ENCODE measurements at places on chromosomes 1 and 21.

- DNase-seq, result peak; percentile 97
Observed at GRCh38 chr21:33761441-33762036, 119.2 kb downstream of the ITSN1 start.

GRCh38 chr1:22325531-22326371 lies 125.9 kb upstream of the ZBTB40 start:
- DNase-seq, result no peak

DNA sequence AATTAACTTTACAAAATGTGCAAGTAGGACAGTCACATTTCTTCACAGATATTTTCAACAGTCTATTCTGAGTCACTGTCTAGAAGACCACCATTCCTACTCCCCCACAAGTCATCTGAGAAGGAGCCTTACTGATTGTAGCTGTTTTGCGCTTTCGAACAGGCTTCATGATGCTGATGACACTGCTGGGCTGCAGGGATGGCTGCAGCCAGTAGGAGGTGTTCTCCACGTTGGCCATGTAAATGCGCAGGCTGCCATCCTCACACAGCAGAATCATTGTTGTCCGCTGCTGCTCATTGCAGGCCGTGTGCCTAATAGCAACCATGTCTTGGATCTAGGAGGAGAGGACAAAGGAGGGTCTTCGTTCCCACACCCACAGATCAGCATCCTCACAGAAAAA lies 56.9 kb downstream of the UBR4 start:
- no peak for DNase-seq

GRCh38 chr1:114037631-114037890 lies 58.3 kb downstream of the OLFML3 start:
- no peak for DNase-seq

- DNase-seq, result no peak
Observed at GRCh38 chr1:240820816-240821215, 208.9 kb upstream of the GREM2 start.

- no peak for DNase-seq
Observed at GRCh38 chr1:3524556-3525203, 70.2 kb downstream of the ARHGEF16 start.

GRCh38 chr1:80170811-80171485 lies 1164.4 kb upstream of the ADGRL4 start:
- DNase-seq, result no peak

- no peak for DNase-seq
Observed at GRCh38 chr1:6872573-6873261, 87.5 kb downstream of the CAMTA1 start.

- DNase-seq, result no peak
Observed at GRCh38 chr1:173353350-173353749, 123.8 kb upstream of the PRDX6 start.

DNA sequence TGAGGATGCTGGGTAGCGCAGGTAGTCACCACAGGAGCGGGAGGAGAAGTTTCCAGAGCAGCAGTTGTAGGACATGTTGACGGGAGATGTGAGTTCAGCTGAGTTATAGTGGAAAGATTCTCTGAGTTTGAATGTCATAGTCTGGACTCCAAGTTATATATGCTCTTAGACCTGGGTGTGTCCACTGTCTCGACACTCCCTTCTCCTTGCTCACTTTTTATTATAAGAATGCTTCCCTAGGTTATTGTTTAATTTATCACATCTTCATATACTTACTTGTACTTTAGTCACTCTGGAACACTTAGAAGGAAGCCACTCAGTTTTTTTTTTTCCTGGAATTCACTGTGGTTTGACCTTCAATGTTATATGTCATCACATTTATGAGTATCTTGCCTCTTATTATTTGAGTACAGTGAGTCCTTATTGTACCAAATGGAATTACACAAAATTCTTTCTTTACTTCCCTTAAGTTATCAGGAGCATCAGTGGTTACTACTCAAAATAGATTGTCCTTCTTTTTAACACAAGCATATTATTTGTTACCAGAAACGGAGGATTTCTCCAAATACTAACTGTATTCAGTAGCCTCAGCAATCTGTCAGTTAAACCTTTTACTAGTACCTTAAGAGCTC lies at the start of gene KRTAP13-2:
KRTAP13-2 (minus strand) TSS at position 133 of the 632 bp plus-strand sequence; CDS start at position 75, 58 bp downstream.
- no peak for DNase-seq

DNA sequence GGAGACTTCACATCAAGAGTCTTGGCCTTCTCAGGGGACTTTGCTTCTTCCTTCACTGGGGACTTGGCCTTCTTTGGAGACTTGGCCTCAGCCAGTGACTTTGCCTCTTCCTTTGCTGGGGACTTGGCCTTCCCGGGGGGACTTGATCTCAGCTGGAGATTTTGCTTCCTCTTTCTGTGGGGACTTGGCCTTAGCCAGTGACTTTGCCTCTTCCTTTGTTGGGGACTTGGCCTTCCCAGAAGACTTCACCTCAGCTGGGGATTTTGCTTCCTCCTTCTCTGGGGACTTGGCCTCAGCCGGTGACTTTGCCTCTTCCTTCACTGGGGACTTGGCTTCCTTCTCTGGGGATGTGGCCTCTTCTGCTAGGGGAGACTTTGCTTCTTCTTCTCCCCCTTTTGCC lies 13.5 kb upstream of the CD2 start:
- no peak for DNase-seq

GRCh38 chr21:36236052-36236730 lies 79.6 kb downstream of the DOP1B start:
- DNase-seq, result no peak

GRCh38 chr1:109901524-109902145 lies 9.0 kb upstream of the CSF1 start:
- DNase-seq, result peak; percentile 34

DNA sequence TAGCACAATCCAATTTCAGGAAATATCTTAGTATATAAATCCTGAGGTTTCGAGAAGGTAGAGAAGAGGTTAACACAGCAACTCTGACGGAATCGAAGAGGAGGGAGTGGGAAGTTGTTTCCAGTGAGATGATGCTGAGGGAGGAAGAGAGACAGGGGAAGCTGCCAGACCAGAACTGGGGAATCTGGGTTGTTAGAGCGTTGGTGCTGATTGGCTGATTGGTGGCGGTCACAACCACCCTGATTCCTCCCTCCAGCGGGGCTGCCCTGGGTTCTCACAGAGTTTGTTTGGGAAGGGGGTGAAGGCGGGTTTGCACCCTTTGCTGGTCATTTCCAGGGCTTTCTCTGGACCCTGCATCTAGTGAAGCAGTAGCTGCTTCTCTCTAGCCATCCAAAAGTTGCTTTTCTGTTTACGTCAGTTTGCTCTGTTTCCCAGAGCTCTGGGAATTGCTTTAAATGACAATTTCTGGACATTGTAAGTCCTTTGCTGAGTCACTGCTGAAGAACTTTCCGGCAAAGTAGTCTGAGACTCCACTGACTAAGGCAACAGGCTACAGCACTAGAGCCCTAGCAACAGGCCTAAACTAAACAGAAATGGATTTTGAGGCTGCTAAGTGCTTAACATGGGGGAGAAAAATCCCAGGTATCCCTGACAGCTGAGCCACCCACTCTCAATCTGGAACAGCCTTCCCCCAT lies 90.1 kb downstream of the TENT5C start:
- peak; percentile 75 for DNase-seq

DNA sequence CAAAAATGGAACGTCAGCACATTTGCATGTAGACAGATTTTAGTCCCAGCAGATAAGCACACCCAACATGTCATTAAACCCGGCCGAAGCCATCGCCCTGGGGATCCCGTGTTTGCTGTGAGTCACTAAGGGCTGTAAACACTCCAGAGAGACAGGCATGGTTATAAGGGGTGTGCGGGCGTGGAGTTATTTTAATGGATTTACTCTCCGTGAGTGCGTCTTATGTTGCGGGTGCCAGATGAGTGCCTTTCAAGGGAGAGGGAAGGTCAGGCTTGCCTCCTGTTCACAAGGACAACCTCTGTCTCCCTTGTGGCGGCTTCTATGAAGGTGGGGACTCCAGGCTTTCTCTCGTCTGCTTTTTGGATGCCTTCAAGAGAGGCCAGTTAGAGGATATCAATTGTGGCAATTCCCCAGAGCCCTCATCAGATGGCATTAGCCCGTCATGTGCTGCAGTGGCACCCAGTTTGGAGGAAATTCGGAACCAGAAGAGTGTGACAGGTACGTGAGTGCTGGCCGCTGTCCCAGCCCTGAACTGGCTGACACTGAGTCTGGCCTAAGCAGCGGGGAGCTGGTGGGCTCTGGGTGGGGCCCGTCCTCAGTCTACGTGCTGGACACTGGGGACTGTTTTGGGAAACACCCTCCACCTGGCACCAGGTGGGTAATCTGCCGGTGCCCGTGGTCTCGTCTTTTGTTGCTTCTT lies 223.8 kb upstream of the TMEM51 start:
- no peak for DNase-seq

DNA sequence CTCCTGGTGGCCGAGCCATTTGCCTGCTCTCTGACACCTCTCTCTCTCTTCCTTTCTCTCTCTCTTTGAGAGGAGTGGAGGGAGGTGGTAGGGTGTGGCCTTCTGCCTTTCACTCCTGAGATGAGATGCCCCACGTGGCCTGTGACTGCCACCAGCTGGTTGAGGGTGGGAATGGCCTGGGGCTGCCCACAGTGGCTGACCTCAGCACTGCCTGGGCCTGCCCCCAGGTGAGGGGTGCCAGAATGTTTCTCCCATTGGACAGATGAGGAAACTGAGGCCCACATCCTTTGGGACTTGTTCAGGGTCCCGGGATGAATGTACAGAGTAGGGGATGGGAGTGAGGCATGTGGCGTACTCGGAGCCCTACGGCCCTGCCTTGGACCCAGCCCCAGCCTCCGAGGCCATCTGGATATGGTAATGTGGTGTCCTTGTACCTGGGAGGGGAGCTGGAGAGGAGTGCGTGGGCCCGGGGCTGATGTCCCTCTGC lies 12.7 kb upstream of the C1orf167 start:
- peak; percentile 27 for DNase-seq

DNA sequence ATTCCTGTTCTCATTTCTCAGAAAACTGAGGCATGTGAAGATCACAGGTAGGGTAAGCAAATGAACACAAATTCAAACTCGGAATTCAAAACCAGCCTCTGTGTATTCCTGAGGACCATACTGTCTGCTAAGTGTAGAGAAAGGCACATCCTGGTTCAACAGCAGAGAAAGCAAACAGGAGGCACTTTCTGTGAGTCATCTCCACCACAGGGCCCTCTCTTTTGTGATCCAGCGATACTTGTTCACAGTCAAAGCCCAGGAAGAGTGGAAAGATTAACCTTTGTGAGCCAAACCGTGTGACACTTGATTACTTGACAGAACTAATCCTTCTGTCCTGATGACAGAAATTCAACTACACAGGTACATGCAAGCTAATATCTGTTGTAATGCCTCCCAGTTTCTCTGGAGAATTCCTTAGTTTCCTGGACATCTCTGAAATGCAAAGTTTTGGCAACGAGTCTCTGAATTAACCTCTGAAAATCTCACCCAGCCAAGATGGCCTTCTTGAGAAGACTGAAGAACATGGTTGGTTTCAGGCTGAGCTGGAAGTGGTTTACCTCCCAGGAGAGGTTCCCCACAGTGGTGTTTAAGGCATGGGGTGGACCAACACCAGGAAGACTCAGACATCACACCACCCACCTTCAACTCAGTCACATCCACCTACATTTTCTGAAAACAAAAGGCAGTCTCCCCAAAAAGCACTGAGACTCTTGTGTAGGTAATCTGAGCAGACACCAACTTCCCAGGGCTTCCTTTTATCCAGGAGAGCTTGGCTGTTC lies 98.2 kb upstream of the ERG start:
- no peak for DNase-seq

GRCh38 chr1:219422811-219423598 lies 189.9 kb downstream of the ZC3H11B start:
- no peak for DNase-seq

- no peak for DNase-seq
Observed at GRCh38 chr1:152699746-152700145, 1.6 kb downstream of the LCE2A start.

GRCh38 chr1:230285351-230285750 lies 140.8 kb downstream of the PGBD5 start:
- DNase-seq, result no peak

DNA sequence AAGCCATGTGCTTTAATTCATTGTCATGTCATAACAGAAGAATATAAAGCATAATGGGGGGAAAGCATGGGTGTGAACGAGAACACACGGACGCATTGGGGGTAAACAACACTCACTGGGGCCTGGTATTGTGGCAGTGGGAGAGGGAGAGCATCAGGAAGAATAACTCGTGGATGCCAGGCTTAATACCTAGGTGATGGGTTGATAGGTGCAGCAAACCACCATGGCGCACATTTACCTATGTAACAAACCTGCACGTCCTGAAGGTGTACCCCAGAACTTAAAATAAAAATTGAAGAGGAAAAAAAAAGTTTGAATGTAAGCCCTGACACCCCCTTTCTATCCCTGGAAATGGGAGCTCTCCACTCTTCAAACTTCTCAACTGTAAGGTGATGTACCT lies 34.9 kb upstream of the CACHD1 start:
- no peak for DNase-seq

DNA sequence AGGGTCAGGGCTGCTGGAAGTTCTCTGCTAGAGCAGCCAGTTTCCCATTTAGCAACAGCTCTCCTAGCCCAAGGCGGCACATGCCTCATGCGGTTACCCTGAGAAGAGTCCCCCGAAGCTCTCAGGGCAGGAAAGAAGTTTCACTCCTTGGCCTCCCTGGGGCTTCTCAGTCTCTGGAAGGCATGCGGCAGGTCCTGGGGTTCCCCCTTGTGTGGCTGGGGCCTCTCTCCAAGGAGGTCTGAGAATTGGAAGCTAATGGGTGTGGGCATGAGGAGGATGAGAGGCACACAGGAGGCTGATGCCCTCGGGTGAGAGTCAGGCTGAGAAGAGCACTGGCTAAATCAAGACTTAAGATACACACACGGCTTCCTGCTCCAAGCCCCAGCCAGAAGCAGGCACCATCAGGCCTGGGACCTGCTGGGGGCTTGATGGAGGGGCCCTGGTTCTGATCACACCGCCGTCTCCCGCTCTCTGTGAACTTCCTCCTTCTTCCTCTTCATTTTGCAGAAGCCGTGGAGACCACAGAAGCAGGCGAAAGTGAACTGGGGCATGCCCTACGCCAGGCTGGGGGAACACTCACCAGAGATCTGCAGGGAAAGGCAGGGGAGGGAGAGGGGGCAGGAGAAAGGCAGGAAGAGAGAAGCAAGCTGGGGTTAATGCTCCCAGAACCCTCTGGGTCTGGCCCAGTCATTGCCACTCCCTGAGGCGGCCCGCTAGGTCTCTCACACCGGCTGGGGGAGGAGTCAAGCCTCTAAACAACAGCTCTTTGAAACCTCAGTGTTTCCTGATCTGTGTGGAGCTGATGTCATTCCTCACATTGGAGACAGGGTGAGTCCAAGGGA lies 15.1 kb downstream of the BLACAT1 start:
- DNase-seq, result no peak

Measured in dermis microvascular lymphatic vessel endothelial cell (primary cell).